ENCODE measurements at places on chromosomes 2 and 18.

- no peak for DNase-seq
Measured at GRCh38 chr2:108413711-108414095, 35.3 kb upstream of the GCC2 start.

DNA sequence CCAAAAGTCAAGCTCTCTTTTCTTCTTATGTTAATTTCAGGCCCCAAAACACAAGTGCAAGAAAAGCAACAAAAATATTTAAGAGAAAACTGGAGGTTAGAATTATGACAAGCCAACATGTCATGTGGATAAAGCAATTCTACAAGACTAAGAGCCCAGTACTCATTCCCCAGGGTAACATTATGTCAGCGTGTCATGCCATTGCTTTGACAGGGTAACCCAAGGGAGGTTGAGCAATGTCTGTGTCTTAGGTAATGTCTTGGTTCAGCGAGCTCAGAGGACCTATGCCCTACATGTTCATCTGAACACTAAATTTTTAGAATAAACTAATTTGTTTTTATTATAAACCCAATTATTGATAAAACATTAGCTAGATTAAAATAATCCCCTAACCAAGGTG is 173.2 kb upstream of the ZNF804A start:
- no peak for DNase-seq

GRCh38 chr18:2223849-2224248 is 347.5 kb downstream of the METTL4 start:
- DNase-seq: peak; percentile 26

- no peak for DNase-seq
Measured at GRCh38 chr2:174059884-174060244, 94.7 kb upstream of the SP3 start.

DNA sequence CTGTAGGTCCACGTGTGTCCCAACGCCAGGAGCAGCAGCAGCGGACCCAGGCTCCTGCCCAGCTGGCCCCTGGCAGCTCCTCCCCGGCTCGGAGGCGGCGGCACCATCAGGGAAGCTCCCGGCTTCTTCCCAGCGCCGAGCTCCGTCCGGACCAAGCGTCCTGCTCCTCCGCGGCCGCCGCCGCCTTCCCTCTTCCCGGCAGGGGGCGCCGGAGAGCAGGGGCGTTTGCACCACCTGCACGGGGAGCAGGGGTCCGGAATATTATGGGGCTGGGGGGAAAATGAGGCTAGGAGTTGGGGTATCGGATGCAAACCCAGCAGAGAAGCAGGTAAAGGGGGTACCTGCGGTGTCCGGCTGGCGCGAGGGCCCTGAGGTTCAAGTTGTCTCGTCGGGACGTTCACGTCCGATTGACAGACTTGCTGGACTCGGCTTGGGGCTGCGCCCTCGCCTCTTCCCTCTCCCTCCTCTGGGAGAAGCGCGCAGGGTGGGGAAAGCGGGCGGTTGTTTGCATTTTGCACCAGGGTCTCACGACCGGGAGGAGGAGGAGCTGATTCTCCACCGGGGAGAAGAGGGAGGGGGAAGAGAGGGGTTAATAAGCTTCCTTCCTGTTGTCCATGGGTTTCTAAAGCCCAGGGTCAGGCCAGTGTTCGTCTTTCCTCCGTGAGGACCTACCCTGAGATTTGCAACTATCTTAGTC is at the start of gene CCBE1:
Gene CCBE1, minus strand, starts transcription at position 188 of the 697 bp plus-strand sequence.
- no peak for DNase-seq

DNA sequence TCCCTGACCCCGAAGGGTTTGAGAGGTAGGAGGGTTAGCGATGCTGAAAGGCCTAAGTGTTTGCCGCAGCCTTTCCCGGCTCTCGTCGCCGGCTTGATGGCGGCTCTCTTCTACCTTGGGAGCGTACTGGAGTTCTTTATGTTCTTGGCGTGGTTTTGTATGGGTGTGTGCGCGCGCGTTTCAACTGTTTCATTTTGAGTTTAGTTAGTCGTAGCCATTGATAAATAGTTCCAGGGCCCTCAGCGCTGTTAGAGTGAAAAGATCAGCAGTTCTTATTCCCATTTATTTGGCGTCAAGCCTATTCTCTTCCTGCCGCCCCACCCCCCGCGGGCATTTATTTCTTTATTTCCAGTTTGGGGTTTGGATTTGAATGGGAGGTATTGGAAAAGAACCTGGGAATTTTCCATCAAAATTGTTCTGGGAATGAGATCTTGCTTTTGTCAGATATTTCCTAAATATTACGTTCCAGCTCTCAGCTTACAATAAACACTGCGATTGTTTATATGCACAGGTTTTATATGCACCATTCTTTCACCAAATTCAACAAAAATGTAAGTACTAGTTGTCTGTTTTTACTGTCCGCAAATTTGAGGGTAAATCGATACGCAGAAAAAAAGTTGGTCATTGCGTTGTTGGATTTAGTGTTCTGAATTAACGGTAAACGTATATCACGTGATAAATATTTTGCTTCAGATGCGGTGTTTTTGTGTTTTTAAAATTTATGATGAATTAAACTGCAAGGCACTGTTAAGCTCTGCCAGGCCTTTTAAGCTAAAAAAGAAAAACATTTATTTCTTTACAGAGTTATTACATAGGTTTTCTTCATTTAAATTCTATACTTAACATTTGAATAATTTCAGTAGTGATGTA is 954 bp downstream of the CCNT2 start:
- DNase-seq: no peak

DNA sequence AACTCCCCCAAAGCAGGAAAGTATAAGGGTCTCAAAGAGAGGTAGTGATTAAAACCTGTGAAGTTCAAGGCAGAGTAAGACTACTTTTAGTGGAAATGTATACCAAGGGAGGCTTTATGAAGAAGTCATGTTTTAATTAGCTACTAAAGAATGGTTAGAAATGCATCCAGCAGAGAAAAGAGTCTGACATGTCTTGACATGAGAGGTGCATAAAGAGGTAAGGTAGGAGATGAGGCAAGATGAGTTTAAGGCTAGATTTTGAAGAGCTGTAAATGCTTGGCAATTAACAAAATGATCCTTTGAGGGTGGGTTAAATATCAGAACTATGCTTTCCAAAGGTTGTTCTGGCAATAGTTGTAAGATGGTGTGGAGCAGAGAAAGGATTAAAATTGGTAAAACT is 88.7 kb upstream of the WDSUB1 start:
- DNase-seq: no peak

- DNase-seq: no peak
Measured at GRCh38 chr2:85409845-85410583, at the start of gene CAPG. TSS of gene CAPG (minus strand) at chr2:85410366. CDS start at chr2:85402145, 8,221 bp downstream.

DNA sequence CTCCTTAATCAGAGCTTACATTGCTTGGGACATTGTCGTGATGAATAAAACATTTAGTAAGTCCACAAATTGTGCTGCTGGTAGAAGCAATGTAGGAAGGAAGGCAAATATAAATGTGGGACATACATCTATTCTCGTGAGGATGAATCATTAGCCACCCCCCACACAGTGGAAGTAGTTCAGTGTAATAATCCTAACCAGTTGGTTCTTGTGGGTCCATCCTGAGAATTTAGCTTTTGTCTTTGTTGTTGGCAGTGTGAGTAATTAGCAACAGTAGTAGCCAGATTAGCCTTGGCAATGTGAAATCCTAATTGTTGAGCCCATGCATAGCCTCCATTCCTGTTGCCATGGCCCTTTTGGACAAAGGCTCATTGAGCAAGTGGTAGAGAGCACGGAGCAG is 532.1 kb downstream of the FBXO15 start:
- no peak for DNase-seq

- DNase-seq: no peak
Measured at GRCh38 chr2:42914314-42914713, 121.9 kb upstream of the HAAO start.

GRCh38 chr2:191351921-191352320 is 106.7 kb downstream of the MYO1B start:
- no peak for DNase-seq

DNA sequence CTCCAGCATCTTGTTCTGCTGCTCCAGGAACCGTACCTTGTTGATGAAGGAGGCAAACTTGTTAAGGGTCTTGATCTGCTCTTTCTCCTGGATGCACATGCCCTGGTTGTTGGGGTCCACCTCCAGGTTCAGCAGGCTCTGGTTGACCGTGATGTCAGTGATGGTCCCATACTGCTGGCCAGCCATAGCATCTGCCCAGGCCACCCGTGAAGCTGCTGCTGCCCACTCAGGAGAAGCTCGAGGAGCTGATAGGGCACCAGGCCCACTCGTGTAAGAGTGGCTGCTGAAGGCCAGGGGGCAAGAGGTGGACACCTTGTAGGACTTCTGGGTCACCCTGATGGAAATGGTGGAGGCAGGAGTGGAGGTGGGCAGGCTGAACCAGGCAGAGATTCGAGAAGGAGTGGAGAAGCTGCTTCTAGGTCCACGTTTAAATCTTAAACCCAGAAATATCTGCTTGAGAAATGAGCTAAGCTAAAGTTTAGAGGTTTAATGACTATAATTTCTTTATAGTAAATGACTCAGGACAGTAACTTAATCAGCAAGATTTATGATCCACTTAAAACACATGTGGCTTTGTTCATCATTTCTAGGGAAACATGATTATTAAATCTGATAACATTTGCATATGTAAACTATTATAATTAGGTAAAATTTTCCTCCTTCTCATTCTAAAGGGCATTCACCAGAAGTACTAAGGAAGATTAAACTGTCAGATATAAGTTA is 358.7 kb upstream of the SETBP1 start:
- no peak for DNase-seq

- no peak for DNase-seq
Measured at GRCh38 chr2:152716805-152717227, 445 bp downstream of the PRPF40A start.

GRCh38 chr2:15894481-15895144 is 45.7 kb upstream of the MYCN start:
- DNase-seq: no peak

- no peak for DNase-seq
Measured at GRCh38 chr2:25620077-25620476, 53.3 kb downstream of the DTNB start.

DNA sequence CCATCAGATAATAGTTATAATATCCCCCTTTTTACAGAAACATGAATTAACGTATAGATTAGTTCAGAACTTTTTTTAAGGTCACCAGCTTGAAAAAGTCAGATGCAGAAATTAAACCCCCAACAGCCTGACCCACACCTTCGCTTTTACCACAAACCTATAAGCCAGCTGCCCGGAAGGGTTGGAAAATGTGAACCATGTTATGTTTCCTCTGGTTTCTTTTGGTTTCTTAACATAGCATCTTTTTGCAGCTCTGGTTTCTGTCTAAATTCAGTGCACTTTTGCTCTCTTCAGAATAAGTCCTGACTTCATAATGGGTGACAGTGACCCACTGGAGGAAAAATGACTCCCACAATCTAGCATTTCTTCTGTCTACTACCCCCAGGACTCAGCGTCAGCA is 381.7 kb upstream of the DDX18 start:
- no peak for DNase-seq

DNA sequence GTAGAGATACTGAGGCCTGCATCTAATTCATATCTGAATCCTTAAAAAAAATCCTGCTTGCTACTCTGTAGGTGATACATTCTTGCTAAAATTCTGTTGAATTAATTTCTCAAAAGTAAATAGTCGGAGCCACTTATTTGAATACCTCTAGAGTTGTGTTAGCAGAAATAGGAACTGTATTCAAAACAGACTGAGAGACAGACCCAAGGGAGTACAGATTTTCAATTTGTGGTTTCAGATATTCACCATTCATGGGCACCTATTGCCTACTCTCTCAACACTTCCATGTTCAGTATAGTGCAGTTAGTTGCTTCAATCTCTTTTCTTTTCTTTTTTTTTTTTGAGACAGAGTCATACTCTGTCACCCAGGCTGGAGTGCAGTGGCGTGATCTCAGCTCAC is 46.6 kb upstream of the CTLA4 start:
- DNase-seq: no peak

- peak; percentile 17 for DNase-seq
Measured at GRCh38 chr2:212811036-212811805, 272.6 kb upstream of the ERBB4 start.

GRCh38 chr2:101793277-101793969 is 95.9 kb downstream of the MAP4K4 start:
- no peak for DNase-seq

GRCh38 chr2:236333417-236334121 is 69.4 kb upstream of the ASB18 start:
- no peak for DNase-seq

DNA sequence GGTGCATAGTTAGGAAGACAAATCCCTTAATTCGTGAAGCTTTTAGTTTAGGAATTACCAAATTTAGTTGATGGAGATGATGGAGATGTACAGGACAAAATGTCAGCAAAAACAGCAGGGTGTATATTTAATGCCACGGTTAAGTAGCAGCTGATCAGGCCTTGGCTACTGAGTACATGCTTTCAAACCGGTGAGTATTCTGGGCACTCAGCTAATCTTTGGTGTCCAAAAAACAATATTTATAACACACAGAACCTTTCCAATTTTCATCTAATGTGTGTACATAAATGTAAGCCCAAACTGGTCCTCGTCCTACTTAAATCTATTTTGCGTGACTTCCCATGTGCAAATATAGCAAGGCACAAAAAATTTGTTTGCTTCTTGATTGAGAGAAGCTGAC is 703.4 kb upstream of the LINC00305 start:
- no peak for DNase-seq

GRCh38 chr18:31675404-31675803 is 9.0 kb downstream of the B4GALT6 start:
- no peak for DNase-seq

- DNase-seq: no peak
Measured at GRCh38 chr18:13576598-13576997, 149.8 kb downstream of the FAM210A start.

DNA sequence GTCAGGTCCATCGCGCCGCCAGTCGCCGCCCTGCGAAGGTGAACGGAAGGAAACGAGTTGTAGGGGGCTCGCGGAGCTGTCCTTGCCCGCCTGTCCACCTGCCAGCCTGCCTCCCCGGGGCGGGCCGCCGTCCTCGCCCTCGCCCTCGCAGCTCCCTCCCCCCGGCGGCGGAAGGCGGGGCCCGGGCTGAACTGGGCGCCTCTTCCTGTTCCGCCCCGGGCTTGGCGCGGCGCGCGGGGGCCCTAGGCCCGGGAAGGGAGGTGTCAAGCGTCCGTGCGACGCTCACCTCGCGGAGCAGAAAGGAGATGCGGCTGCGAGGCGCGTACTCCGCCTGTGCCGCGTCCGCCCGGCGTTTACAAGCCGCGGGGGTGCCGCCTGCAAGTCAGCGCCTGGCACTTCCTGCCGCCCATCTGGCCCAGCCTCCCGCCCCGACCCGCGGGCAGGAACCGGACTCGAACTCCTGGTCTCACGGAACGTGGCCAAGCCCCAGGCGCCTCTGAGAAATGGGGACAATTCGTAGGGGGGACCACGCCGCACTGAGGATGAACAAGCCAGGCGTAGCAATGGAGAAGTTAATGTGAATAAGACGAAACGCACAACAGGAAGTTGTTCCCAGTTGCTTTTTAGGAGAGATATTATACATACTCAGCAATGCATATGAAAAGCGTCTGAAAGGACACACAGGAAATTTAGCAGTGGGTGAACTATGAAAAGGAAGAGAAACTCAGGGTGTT is at the start of gene CNPPD1:
Gene CNPPD1, minus strand, starts transcription at position 108 of the 734 bp plus-strand sequence. Its CDS starts 97 bp downstream, at position 11.
- no peak for DNase-seq

GRCh38 chr2:151043484-151043883 is 218.2 kb downstream of the RBM43 start:
- peak; percentile 77 for DNase-seq

GRCh38 chr2:16513626-16514025 is 152.0 kb downstream of the CYRIA start:
- DNase-seq: no peak

GRCh38 chr2:55761024-55761423 is 67.4 kb upstream of the PNPT1 start:
- DNase-seq: no peak

- DNase-seq: no peak
Measured at GRCh38 chr18:42030586-42031182, 75.7 kb downstream of the PIK3C3 start.
